ENCODE measurements at places on chromosomes 13 and 19. TPM values are rescaled to one million over a fixed set of nuclear protein-coding genes. Genes with fewer than 3 reads are reported as not detected.

Gene SERPINE3
- total RNA-seq, result not detected

Gene TMPRSS9
- total RNA-seq, result not detected

Gene DLL3
- total RNA-seq, result not detected

Gene TIMM50
- 86.5 TPM for total RNA-seq

Gene CCDC122
- 8.6 TPM for total RNA-seq

Gene VSTM2B
- total RNA-seq, result not detected

Gene CABP5
- total RNA-seq, result not detected

Gene NLRP12
- 0.59 TPM for total RNA-seq

Gene ARRDC5
- total RNA-seq, result not detected

DNA sequence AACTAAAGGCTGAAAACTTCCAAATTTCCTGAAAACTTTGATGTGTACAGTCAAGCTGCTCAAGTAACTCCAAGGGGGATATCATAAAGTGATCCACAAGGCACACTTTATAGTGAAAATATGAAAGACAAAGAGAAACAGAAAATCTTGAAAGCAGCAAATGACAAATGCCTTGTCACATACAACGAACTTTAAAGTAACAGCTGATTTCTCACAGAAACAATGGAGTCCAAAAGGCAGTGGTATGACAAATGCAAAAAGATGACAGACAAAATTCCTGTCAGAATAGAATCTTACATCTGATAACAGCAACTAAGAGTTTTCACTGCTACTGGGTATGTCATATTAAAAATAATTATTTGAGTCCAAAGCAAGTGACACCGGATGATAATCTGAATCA, 1602.3 kb upstream of the PRR20A start:
- no peaks in the 10 kb centered on the region for H3K36me3 ChIP-seq
- no peak overlapping the region for H3K27ac ChIP-seq
- H3K4me1 ChIP-seq, result no peaks in the 10 kb centered on the region
- no peak for DNase-seq

DNA sequence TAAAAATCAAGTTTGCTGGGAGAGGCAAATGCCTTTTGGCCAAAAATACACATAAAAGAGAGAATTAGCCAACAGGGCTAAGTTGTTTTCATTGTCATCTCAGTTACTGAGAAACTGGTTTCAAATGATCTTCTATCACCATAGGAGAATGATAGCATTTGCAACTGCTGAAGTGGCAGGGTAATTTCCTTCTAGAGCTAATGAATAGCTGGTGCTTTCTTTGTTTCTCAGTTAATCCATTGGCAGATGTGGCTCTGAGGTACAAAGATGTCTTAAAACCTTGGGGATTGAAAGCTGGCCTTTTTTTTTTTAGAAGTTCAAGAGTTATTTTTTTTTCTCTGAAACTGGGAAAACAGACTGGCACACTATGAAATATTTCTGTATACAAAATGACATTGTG, 332.7 kb upstream of the KLF12 start:
- no peak overlapping the region for H3K27ac ChIP-seq
- H3K4me3 ChIP-seq, result no peak overlapping the region
- H3K27me3 ChIP-seq, result no peaks in the 10 kb centered on the region
- no peaks in the 10 kb centered on the region for H3K4me1 ChIP-seq

GRCh38 chr13:44429311-44429710, 55.7 kb downstream of the SERP2 start:
- H3K27ac ChIP-seq, result no peak overlapping the region
- H3K4me3 ChIP-seq, result no peak overlapping the region
- no peaks in the 10 kb centered on the region for H3K27me3 ChIP-seq
- no peak for DNase-seq

DNA sequence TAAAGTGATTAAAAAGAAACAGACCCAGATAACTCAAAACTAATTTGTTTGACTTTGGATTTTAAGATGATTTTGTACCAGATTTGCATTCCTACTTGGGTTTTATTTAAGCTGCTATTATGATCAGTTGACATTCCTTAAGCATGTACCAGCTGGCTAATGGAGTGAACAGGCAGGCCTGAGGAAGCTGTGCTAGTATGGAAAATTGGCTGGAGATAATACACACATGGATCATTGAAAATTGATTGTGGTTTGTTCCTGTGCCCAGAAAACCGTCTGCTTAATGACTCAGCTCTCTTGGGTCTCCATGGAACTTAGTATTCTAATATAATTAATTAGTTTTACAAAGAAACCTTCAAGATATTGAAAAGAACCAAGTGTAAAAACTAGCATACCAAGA, 22.6 kb downstream of the POLR1D start:
- no peak for DNase-seq
- H3K4me1 ChIP-seq, result peaks cover 4% of the 10 kb centered on the region
- no peak overlapping the region for H3K4me3 ChIP-seq

DNA sequence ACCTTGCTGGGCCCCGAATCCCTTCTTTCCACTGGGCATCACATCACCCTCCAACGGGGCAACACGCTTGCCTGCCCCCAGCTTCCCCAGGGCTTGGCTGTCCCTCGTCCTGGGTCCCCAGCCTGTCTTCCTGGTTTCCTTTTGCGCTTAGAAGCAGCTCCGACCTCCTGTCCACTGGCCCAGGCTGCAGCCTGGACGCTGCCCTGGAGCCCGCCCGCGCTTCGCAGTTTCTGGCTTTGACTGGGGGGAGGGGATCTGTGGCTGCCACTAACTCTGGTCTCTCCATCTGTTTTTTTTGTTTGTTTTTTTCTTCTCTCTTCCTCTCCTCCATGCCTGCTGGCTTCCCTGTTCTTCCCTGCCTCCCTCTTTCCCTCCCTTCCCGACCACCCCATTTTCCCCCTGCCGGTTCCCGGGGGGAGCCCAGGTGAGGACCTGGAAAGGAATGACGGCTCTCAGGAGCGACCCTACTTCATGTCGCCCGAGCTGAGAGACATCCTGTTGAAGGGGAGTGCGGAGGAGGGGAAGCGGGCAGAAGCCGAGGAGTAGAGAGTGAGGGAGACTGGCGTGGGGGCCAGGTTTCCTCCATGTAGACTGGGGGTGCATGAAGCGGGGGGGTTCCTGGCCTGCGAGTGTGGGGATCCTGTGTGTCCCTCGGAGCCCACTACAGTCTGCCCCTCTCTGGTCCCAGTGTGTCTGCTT, 11.5 kb upstream of the ILF3 start:
- H3K4me1 ChIP-seq, result peaks cover 46% of the 10 kb centered on the region
- no peaks in the 10 kb centered on the region for H3K27me3 ChIP-seq
- H3K4me3 ChIP-seq, result no peak overlapping the region
- H3K27ac ChIP-seq, result peak overlapping the region; percentile 89
- peaks cover 18% of the 10 kb centered on the region for H3K36me3 ChIP-seq

GRCh38 chr19:46410205-46411087, 2.9 kb downstream of the CCDC8 start:
- DNase-seq, result no peak
- H3K27ac ChIP-seq, result no peak overlapping the region
- peaks cover 30% of the 10 kb centered on the region for H3K4me1 ChIP-seq

- no peak for DNase-seq
- H3K27ac ChIP-seq, result no peak overlapping the region
- H3K4me3 ChIP-seq, result no peak overlapping the region
- no peaks in the 10 kb centered on the region for H3K36me3 ChIP-seq
- H3K4me1 ChIP-seq, result peaks cover 3% of the 10 kb centered on the region
- no peaks in the 10 kb centered on the region for H3K27me3 ChIP-seq
These were observed 17.5 kb downstream of the BORA start for GRCh38 chr13:72745260-72745659.

DNA sequence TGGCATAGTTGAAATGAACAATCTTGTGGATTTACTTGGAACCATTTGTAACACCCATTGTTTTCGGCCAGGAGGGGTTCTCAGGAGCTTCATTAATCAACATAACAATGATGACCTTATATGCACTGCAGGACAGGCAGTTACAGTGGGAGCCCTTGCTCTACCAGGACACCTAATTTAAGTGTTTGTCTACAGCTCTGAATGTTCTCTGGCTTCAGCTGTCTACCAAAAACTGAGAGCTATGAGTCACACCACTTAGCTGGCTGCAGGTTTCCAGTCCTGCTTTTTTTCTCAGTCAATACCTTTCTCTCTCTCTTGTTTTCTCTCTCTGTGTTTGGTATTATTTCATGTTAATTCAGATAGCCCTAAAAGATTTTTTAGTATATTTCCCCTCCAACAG, 105.4 kb upstream of the MBNL2 start:
- H3K4me3 ChIP-seq, result no peak overlapping the region
- peaks cover 16% of the 10 kb centered on the region for H3K4me1 ChIP-seq
- H3K27ac ChIP-seq, result no peak overlapping the region
- peak; percentile 31 for DNase-seq
- no peaks in the 10 kb centered on the region for H3K36me3 ChIP-seq

DNA sequence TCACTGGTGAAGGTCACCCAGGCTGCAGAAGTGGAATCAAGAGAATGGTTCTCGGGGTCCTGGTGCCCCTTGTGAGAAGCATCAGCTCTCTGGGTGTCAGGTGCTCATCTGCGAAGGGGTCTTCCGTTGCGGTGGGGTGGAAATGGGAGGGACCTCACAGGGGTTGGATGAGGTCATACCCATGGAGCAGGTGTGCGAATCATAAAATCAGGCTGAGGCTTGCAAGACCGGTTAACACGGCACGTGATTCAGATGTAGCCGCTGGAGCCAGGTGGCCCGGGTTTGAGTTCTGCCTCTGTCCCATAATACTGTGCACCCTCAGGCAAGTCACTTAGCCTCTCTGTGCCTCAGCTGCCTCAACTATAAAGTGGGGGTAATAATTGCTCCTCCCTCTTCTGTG, 3.9 kb upstream of the KLK15 start:
- peaks cover 33% of the 10 kb centered on the region for H3K4me1 ChIP-seq
- no peaks in the 10 kb centered on the region for H3K27me3 ChIP-seq
- DNase-seq, result no peak

- H3K27me3 ChIP-seq, result peaks cover 23% of the 10 kb centered on the region
- no peaks in the 10 kb centered on the region for H3K36me3 ChIP-seq
- H3K27ac ChIP-seq, result no peak overlapping the region
- no peak for DNase-seq
- no peak overlapping the region for H3K4me3 ChIP-seq
These were observed 1.4 kb upstream of the VSTM2B start for GRCh38 chr19:29524201-29524911.

DNA sequence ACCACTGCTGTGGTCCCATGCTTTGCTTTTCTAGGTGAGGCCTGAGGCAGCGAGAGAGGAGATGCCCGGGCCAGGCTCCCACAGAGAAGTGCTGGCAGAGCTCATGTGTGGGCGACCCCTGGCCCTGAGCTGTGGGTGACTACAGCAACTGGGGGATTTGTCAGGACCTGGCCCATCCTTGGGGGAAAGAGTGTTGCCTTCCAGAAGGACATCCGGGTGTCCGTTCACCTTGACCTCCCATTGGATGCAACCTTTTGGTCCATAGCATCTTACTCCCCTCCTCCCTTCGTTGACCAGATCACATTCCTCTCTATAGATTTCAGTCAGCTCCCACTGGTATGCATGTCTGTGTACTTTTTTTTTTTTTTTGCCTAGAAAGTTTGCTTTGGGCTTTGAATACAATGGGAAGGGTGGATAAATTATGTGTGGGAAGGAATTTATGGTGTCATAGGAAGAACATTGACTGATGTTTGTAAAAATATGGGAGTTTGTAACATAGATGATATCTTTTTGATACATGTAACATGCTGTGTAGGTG, 84.2 kb upstream of the RNF113B start:
- DNase-seq, result no peak
- H3K36me3 ChIP-seq, result no peaks in the 10 kb centered on the region
- no peak overlapping the region for H3K4me3 ChIP-seq
- H3K27ac ChIP-seq, result peak overlapping the region; percentile 13

DNA sequence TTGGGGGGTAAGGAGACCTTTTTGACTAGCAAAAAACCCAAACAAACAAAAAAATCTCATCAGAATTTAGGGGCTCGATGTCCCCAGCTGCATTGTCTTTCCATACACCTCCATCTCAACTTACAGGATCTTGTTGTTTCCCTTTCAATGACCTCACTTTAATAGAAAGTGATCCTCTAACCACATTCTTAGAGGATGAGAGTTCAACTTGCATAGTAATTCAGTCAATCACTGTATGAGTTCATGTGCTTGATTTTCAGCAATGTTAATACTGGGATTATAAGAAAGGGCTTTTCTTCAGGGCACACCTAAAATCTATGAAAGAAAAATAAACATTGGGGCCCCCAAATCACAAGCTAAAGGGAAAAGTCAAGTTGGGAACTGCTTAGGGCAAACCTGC, 1512.0 kb downstream of the SLITRK1 start:
- H3K36me3 ChIP-seq, result no peaks in the 10 kb centered on the region
- no peak for DNase-seq
- H3K4me1 ChIP-seq, result no peaks in the 10 kb centered on the region
- H3K27ac ChIP-seq, result no peak overlapping the region

DNA sequence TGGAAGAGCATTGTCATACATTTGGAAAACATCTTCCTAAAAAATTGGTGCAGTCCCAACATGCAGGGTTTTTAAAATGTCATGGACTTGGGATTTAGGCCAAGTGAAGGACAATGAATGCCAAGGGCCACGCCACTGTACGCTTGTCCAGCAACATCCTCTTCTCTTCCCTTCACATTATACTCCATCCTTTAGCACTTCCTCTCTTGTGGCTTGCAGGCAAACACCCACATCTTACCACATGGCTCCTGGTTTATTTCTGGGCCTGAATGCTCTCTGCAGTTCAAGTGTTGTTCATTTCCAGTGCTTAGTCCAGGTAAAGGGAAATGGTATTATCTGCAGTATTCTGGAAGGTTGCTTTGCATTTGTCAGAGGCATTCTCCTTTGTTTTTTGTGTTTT, 45.0 kb downstream of the CBY2 start:
- no peak overlapping the region for H3K4me3 ChIP-seq
- H3K27ac ChIP-seq, result no peak overlapping the region
- H3K4me1 ChIP-seq, result no peaks in the 10 kb centered on the region
- no peaks in the 10 kb centered on the region for H3K36me3 ChIP-seq

DNA sequence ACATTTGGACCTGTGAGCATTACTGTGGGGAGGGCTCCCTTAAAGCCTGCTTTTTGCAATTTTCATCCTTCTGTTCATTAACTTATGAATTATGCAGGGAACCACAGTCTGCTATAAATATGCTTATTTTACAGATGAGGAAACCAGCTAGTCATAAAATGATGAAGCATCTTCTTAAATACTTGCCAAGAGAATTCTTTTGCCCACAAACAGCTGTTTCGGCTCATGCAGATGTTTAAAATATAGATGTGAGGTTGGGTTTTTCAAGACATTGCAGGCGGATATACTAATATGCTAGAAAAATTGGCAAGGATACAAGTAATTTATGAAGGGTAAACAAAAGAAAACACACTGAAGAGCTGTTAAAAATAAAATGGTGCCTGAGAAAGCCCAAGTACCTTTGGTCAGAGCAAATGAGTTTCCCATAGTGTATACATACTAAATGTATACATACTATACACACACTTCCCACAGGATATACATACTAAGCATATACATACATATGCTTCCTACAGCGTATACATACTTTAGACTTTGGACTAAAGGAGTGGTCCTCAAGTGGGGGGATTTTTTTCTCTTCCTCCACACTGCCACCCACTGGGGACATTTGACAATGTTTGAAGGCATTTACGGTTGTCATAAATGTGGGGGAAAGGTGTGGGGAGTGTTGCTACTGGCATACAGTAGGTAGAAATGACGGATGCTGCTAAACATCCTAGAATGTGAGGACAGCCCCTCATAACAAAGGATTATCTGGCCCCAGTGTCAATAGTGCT, 164.9 kb upstream of the CSNK1A1L start:
- H3K4me3 ChIP-seq, result no peak overlapping the region
- no peaks in the 10 kb centered on the region for H3K4me1 ChIP-seq
- H3K27me3 ChIP-seq, result no peaks in the 10 kb centered on the region
- H3K36me3 ChIP-seq, result no peaks in the 10 kb centered on the region
